Stimulated activated CD4-positive, alpha-beta T cell treated with anti-CD3 and anti-CD28 coated beads, Interleukin-1b, Interleukin-23, amount 100 ng/mL, for 24 hours (primary cell): ENCODE measurements at places on chromosomes 2 and 18.

DNA sequence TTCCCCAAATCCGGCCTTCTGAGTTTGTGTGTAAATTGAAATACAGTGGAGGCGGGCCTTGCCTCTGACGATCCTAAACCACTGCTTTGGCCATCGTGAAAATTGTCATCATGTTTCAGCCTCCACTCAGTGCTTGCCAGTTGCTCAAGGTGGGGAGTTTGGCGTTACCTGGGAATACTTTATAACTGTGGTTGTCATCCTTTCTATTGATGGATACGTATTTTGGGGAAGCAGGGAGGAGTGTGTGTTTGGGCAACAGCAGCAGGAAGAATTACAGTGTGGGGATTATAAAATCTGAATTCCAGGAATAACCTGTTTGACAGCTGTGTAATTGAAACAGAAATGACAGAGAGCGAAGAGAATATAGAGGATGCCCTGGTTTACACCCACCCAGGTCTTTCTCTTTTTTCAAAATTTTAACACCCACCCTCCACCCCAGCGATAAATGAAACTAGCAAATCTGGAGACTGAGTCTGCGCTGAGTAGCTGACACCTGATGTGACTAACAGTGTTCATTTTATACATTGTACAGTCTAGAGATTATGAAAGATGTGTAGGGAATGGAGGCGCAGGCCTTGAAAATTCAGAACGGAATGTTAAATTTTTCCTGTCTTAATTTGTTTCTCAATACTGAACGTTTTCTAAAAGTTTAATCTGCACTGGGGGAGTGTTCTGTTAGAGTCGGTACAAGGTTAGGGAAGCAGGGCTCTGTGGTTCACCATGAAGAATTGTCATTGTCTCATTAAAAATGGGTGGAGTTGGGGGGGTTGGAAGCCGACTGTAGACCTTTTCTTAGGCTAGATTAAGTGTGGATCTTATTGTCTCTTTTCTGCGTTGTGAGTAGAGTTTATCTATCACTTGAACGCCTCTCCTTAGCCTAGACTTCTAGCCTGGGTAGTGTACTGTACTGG lies 1.6 kb downstream of the MAP4K4 start:
- DNase-seq = no peak

DNA sequence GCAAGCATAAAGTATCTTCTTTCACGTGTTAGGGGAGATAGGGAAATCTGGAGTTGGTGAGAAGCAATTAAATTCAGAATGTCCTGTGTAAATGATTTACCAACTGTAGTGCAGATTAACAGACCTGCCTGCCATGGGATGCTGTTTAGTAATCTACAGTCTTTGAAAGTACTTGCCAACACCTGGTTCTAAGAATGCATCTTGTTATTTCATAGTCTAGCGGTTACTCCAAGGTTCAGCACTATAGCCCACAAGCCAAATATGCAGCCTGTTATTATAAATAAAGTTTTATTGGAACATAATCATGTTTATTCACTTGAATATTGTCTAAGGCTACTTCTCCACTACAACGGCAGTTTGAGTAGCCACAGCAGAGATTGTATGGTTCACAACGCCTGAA lies 100.8 kb downstream of the OSBPL6 start:
- no peak for DNase-seq

DNA sequence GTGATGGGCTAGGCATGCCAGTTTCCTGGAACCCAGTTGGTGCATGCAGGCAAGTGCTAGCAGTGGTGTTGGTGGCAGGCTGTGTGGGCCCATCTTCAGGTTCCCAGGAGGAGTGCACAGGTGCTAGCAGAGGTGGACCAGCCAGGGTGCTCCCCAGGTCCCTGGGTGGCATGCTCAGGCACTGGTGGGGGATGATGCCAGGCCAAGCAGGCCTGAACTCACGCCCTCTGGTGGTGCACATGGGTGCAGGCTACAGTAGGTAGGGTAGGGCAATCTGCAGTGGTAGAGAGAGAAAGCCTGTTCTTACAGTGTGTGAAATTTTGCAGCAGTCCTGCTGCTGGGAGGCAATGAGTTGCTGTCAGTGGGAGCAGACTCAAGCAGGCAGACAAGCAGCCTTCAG lies 1651.8 kb downstream of the DPP10 start:
- DNase-seq = no peak

- no peak for DNase-seq
Measured at GRCh38 chr2:71894261-71894660, 253.4 kb downstream of the CYP26B1 start.

DNA sequence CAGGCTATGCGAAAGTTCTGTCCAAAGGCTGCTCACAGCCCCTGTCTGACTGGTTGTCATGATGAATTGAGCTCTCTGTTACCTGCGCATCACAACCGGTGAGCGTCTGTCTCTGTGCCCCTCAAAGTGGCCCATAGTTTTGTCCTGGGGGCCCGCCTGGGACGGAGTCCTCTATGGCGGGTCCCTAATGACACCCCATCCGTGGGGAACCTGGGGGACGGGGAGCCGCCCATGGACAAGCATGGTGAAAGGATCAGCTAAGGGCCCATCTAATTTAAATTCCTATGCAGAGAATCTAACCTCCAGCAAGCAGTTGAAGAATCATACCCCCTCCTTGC lies 473 bp downstream of the ELMOD3 start:
- no peak for DNase-seq

DNA sequence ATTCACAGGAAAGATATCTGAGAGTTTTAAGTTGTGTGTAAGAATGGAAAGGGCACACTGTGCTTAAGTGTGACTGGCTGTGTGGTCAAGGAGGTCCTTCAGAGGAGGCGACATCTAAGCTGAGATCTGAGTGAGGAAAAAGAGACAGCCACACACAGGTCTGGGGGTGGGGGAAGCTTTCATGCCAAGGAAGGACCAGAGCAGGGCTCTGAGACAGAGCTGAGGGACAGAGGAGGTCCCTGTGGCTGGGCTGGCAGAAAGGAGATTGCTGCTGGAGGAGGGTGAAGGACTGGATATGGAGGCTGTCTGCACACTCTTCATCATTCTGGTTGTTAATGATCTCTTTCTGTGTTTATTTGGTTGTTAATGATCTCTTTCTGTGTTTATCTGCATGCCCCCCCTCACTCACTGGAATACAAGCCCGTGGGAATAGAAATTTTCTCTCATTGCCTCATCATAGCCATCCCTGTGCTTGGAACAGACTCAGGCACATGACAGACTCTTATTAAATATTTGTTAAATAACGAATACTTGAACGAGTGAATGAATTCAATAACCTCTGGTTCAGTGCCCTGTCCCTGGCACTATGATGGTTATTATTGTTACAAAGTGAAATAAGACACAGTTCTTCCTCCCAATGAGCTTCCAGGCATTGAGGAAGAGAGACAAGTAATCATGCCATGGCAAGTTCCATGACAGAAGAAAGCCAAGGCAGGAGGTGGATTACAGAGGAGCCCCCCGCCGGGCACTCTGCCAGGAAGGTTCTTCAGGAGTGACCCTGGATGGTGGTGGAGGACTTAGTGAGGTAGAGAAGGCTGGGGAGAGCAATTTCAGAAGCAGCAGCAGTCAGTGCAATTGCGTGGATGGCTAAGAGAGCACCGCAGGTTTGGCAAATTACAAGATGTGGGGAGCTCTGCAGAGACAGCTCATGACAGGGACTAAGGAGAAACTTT lies 399.4 kb upstream of the HS6ST1 start:
- no peak for DNase-seq

DNA sequence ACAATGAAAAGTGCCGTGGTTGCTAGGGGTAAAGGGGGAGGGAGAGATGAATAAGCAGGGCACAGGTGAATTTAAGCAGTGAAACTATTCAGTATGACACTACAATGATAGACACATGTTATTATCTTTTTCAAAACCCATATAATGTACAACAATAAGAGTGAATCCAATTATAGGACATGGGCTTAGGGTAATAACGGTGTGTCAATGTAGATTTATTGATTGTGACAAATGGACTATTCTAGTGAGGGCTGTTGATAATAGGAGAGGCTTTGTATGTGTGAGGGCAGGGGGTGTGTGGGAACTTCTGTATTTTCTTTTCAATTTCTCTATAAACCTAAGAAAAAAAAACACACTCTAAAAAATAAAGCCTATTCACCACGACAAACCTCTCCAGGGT lies 223.8 kb downstream of the RIT2 start:
- DNase-seq = no peak

- DNase-seq = no peak
Measured at GRCh38 chr2:65647249-65647842, 214.9 kb upstream of the SPRED2 start.

DNA sequence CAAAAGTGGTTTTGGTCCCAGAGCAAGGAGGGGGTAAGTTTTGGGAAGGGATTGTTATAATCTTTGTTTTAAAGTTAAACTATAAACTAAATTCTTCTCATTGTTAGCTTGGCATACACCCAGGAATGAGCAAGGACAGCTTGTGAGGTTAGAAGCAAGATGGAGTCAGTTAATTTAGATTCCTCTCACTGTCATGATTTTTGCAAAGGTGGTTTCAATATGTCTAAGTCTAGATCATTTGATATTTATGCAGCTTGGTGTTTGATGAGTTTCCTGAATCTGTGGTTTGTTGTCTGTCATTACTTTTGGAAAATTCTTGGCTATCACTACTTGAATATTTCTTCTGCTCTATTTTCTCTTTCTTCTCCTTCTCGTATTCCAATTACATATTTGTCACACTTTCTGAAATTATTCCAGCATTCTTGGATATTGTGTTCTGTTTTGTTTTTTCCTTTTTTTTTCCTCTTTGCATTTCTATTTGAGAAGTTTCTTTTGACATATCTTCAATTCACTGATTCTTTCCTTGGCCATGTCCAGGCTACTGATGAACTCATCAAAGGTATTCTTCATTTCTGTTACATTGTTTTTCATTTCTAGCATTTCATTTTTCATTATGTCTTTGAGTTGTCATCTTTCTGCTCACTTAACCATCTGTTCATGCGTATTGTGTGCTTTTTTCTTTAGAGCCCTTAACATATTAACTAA lies 5.1 kb downstream of the SP140 start:
- no peak for DNase-seq

DNA sequence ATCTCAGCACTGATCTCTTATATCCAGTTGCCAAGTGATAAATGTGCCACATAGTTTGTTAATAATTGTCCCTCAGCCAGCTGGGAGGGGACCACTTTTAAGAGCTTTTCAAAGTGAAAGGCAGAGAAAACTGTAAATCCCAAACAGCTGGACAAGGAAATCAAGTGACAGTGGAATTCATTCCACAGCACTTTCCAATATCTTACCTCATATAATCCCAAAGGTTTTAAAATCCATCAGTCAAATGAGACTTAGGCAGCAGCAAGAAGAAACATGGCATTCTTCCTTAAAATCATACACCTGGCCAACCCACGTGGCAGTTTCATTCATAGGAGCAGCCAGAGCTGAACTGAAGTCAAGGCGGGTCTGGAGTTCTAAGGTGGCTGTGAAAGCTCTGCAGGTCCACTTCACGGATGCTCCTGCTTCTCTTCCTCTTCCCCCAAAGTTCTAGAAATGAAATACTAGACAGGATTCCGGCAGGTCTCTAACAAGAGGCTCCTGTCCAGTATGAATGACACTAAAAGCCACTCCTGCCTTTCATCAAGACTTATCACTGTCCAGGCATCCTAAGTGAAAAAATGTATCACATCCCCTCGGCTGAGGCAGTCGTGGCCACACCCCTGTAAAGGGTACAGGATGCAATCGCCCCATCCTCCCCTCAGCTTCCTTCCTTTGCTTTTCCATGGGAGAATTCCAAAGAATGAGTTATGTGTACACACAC lies 190.4 kb upstream of the STK17B start:
- DNase-seq = no peak

GRCh38 chr2:120220756-120221155 lies 2.4 kb downstream of the TMEM185B start:
- no peak for DNase-seq

DNA sequence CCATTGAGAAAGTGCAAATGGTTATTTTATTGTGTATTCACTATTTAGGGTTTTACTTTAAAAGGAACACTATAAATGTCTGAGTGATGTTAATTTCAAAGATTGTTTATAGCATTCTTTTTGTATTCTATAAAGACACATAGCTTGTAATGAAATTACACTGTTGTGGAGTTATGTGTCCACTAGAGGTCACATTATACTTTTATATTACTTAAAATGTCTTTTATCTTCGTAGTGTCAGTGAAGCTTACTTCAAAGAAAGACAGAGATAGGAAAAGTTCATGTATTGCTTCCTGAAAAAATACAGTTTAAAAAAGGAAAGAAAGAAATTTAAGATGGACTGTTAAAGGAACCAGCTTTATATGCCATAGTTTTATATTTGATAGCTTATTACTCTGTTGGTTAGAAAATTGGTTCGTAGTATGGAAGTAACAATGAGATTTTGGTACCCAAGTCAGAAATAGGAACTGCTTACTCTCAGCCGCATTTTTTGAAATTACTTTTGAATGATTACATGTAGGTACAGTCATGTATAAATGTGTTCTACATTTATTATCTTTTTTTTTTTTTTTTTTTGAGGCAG lies 20.5 kb downstream of the APLF start:
- DNase-seq = no peak

- peak; percentile 32 for DNase-seq
Measured at GRCh38 chr2:9748577-9748976, 94.7 kb upstream of the TAF1B start.

DNA sequence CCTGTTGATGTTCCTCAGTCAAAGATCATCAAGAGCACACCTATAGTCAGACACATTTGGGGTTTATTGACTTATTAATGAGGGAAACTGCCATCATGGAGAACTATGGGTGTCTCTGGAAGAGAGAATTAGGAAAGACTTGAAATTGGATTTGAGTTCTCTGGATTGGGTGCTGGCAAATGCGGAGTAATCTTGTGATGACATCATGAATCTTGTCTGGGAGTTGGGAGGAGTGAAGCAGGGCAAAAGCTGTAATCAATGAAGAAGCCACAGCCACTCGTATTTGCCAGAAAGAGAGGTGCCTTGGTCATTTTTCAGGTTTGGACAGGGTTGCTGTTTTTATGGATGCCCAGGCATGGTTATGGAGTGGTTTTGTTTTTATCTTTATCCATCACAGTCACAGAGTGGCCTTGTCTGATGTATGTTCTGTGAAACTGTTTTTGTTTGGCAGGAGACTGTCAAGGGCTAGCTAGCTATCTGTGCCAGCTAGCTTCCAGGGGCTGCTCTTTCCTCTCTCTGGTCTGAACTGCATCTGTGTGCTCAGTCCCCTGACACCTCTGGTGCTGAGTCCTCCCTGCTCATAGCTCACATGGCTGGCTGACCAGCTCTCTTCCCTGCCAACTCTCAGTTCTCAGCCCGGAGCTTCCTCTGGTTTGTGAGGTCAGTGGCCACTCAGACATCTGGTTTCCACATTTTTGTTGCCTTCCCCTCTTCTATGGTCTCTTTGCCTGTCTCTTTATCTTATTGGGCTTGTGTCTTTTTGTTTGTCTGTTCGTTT lies 193.4 kb upstream of the RMP24 start:
- DNase-seq = no peak

DNA sequence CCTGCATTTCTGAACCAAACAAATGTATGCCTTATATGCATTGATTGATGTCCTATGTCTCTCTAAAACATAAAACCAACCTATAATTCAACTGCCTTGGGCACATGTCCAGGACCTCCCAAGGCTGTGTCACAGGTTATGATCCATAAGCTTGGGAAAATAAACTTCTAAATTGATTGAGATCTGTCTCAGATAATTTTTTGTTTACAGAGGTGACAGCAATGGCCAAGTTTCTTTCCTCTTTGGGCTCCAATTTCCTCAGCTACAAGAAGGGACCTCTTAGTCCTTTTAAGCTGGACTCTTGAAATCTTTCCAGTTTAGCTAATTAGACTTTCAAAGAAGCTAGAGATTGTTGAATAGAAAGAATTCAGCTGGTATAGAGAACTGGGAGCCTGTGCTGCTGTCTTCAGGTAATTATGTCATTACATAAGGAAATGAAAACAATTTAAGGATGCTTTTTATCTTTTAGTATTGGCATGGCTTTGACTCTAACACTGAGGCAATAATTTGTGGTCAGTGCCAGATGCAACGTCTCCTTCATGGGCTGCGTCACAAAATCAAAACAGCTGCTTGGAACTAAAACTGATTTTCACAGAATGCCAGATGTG lies 412.1 kb upstream of the TRIB2 start:
- DNase-seq = no peak
